ENCODE measurements at places on chromosomes 1 and 21. TPM values are rescaled to one million over a fixed set of nuclear protein-coding genes. Genes with fewer than 3 reads are reported as not detected.

Gene GBP6
- polyA plus RNA-seq: 0.07 TPM

GRCh38 chr21:24200052-24200451, 1407.2 kb downstream of the MRPL39 start:
- DNase-seq: no peak

- DNase-seq: no peak
Observed at GRCh38 chr21:42366292-42367010, at the start of gene TFF1. TSS of gene TFF1 (minus strand) at chr21:42366535. CDS start at chr21:42366495, 40 bp downstream.

GRCh38 chr1:178143730-178144690, 50.1 kb downstream of the RASAL2 start:
- no peak for DNase-seq

DNA sequence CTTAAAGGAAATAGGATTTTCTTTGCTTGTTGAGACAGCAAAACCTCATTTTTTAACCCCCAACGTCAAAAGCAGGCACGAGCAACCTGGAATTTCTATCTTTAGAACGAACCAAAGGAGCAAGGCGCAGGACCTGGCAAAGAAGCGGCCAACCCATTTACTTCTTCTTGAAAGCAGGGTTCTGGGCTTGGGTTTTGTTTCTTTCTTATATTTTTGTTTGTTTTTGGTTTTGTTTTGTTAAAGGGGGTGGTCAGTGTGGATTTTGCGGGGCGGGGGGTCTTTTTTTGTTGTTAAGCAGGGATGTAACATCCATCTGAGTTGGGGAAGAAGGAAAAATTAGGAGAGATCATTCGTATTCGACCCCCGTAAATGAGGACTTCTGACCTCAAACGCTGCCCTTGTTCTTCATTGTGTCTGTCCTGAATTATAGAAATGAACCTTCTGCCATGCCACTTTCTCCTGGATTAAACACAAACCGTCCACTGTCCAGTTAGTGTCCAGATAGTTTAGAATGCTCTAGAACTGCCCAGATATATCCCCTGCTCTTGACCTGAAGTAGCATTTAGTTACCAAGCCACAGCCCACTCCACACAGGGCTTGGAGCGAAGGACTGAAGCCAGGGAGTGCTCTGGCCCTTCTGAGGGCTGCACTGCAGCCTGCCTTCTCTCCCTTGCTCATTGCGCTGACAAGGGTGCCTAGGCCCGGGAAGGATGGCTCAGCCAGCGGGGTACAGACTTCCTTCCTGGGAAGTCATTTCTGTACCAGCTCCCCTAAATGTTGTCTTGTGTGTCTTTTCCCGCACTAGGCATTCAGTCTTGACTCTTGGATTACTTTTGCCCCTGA, 909 bp upstream of the APP start:
- DNase-seq: no peak
